Foreskin fibroblast (primary cell): ENCODE measurements at places on chromosomes 7 and 10.

DNA sequence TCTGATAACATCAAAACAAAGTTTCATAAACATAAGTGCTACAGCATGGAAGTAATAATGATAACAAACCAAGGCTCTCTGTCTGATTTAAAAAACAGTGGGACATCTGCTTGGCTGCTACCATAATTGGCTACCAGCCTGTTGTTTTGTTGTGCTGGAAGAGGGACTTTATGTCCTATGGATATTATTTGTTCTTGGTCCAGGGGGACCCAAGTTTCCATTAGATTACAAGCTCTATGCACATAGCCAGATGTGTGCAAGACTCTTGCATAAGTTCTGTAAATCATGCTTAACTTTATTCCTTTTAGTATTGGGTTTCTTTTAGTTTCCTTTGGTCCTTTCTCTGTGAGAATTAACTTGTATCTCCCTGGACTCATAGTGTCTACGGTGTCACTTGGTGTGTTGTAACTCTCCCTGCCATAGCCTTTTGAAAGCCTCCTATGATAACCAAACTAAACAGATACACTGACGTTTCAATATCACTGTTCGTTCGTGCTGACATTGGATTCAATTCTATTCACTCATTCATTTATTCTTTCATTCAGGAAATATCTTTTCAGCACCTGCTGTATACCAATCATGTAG lies 41.4 kb upstream of the CD36 start:
- no peak for DNase-seq

DNA sequence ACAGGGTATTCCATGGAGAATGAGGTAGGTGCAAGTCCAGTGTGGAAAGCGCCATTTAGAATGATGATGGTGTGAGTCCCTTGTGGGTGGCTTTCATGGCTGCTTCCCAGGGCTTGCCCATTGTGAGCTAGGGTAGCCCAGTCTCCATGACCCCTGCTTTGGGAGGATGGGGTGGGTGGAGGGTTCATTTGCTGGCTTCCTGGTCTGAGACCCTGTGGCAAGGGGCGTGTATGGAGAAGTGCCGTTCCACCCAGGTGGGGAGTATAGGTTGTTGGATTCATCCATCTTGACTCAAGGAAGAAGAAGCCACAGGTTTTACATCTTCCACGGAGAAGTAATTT lies 27.7 kb downstream of the CCM2 start:
- DNase-seq, result no peak

- DNase-seq, result no peak
Measured at GRCh38 chr10:5538892-5539651, 14.3 kb downstream of the CALML3 start.

DNA sequence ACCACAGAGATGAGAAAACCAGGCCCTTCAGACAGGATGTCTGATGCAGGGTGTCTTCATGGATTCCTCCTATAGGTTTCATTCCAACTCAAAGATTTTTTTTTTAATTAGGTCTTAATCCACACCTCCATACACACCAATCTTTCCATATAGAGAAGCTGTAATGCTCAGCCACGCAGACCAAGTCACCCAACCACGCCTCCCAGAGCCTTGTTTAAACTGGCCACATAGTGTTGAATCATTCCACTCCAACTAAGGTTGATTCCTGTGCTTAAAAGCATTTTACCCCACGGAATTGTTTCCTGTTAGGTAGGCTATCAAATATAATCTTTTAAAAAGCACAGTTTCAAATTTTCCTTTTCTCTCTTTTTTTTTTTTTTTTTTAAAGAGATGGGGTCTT lies 153.6 kb downstream of the TYW1B start:
- DNase-seq, result no peak

DNA sequence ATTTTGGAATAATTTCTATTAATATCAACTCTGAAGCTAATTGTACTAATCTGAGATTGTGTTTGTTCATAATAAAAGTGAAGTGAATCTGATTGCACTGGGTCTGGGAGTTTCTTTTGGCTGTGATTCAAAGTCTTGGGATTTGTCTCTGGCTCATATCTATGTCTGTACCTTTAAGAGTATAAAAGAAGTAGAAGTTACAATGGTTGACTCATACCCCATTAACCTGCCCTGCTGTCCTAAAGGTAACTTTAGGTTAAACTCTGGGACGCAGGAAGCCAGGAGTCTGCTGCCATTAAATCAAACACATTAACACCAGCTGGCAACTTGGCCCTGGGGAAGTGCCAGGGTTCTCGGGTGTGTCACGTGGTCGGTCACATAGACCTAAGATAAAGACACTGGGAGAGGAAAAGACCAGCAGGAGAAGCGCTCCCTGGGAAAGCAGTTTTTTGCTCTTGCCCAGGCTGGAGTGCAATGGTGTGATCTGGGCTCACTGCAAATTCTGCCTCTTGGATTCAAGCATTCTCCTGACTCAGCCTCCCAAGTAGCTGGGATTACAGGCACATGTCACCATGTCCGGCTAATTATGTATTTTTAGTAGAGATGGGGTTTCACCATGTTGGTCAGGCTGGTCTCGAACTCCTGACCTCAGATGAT lies 17.8 kb downstream of the SCD start:
- DNase-seq, result peak; percentile 87

DNA sequence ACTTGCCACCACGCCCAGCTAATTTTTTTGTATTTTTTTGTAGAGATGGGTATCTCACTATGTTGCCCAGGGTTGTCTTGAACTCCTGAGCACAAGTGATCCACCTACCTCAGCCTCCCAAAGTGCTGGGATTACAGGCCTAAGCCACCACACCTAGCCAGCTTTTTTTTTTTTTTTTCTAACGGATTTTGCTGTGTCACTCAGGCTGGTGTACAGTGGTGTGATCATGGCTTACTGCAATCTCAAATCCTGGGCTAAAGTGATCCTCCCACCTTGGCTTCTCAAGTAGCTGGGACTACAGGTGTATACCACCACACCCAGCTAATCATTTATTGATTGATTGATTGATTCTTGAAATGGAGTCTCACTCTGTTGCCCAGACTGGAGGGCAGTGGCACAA lies 106.0 kb upstream of the TRIM24 start:
- DNase-seq, result no peak

- no peak for DNase-seq
Measured at GRCh38 chr10:102982296-102982695, 64.2 kb downstream of the CNNM2 start.

- no peak for DNase-seq
Measured at GRCh38 chr7:2476776-2477446, 713 bp upstream of the GRIFIN start.

- no peak for DNase-seq
Measured at GRCh38 chr10:105702211-105702610, 1061.1 kb downstream of the SORCS3 start.

DNA sequence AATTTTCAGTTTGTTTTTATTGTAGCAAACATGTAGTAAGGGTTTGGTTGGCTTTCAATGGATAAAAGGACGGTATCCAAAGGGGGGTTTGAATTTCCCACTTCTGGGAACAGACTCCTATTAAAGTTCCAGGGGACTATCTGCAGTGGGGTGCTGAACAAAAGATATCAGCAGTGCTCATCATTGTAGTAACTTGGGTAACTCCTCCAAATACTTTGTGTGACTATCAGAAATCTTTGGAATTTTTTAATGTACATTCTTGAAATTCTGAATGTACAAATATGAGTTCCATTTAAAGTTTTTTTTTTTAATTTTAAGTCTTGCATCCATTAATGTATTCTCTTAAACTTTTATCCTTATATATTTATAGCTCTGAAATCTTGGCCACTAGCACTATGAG lies 42.1 kb downstream of the CYP51A1 start:
- no peak for DNase-seq

DNA sequence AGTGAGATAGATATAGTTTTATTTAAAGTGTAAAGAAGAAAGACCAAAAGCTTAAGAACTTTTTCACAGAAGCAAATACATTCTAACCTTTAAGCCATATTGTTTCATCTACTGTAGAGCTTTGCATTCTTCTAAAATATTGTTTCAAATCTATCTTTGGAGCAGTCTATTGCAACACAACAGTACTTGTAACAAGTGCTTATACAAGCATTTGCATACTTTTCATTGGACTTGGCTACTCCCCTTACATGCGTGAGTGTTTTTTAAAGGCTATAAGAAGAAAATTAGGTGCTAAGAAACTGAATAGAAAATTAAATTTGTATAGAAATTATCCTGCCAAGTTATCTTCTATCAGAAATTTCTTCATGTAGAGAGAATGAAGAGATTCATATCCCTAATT lies 45.3 kb downstream of the SEMA3E start:
- no peak for DNase-seq

- no peak for DNase-seq
Measured at GRCh38 chr7:157691586-157692459, 355.0 kb downstream of the DNAJB6 start.

- DNase-seq, result no peak
Measured at GRCh38 chr7:84638339-84638697, 443.7 kb upstream of the SEMA3A start.

DNA sequence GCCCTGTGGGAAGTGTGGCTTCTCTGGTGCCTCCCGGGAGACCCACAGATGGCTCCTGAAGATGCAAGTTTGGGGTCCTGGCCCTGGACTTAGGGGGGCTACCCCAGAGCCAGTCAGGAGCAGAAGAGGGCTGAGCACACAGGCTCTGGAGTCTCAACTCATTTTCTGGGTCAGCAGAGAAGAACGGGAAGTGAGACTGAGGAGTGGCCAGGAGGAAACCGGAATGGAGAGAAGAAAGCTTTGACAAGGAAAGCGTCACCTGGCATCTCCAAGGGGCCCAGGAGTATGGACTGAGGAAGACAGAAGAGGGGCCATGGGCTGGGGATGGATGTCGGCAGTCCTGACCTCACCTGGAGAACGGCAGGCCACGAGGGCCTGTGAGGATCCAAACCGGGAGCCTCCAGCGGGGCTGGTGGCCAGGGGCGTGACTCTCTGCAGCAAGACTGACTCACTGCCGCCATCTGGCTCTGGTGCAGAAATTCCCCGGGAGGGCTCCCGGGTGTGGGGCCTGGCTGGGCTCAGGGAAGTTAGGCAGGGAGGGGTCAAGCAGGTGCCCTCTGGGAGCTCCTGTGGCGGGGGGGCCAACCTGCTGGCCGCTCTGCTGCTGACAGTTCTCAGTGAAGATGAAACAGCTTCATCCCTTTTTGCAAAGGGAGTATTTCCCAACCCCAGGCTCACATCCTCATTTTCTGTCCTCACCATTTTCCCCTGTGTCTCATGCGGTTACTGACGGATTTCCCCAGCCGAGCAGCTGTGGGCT lies 23.6 kb downstream of the DAGLB start:
- no peak for DNase-seq

DNA sequence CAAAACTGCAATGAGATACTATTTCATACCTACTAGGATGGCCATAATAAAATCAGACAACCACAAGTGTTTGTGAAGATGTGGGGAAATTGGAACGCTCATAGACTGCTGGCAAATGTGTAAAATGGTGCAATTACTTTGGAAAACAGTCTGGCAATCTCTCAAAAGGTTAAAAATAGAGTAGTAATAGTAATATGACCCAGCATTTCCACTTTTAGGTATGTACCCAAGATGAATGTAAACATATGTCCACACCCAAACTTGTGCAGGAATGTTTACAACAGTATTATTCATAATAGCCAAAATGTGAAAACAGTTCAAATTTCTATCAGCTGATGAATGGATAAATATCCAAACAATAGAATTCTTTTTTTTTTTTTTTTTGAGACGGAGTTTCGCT lies 731.6 kb upstream of the ANKRD30A start:
- DNase-seq, result no peak

GRCh38 chr10:75507469-75507868 lies 76.0 kb downstream of the LRMDA start:
- DNase-seq, result no peak

GRCh38 chr7:139041378-139042085 lies 5.7 kb upstream of the ZC3HAV1L start:
- no peak for DNase-seq

- DNase-seq, result peak; percentile 12
Measured at GRCh38 chr7:20224025-20224424, 6.8 kb upstream of the MACC1 start.

- peak; percentile 41 for DNase-seq
Measured at GRCh38 chr7:157250605-157251228, 86.1 kb upstream of the DNAJB6 start.

DNA sequence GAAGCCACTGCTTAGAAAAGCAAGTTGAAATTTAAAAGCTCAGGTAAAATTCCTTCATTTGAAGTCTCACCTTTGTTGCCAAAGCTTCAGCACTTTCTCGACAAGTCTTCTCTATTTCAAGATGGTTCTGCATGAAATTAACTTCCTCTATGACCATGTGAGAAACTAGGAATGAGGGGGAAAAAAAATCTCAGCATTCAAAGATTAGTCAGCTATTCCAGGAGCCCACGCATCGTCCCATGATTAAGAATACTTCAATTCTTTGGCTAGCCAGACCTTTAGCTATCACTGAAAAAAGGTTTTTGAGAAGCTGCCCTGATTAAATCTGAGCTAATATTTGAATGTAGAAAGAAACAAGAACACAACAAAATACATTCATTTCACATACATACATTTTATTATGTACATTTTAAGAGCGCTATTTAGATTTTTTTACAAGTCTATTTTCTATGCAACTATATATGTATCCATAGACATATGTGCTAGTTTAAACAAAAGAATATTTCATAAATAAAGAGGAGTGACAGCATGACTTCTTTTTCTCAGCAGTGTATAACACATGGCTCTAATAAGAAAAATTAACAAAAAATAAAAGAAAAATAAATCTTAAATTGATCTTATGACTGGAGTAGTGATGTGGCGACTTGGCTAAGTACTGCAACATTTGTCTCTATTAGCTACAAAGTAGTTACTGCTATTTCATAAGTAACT lies 44.8 kb downstream of the SHTN1 start:
- no peak for DNase-seq

DNA sequence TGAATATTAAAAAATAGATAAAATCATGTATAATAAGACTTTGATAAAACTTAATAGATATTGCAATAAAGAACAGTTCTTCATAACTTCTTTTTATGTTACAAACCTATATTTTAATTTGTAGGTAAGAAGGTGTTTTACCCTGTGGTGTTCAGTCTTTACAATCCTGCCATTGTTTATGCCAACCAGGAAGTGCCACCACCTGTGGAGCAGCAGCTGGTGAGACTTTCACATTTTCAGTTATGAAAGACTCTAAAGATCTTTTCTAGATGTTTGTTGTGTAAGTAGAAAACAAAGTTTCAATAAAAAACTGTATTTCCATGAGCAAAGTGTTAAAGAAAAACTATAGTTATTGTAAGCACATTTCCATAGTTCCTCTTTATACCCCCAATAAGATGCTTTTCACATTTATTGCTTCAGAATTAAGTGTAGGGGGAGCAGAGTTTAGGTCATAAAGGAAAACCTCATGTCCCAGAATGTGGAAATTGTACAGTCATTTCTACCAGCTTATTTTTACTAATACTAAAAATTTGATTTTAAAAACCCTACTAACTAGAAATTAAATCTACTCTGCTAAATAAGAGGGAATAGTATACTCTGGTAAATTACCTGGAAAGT lies 28.7 kb downstream of the CSGALNACT2 start:
- no peak for DNase-seq

GRCh38 chr7:129160161-129160905 lies 15.8 kb downstream of the TSPAN33 start:
- DNase-seq, result no peak

GRCh38 chr7:29146888-29147609 lies 712 bp upstream of the CPVL start:
- DNase-seq, result peak; percentile 1
